Inflammatory macrophage (primary cell): ENCODE measurements at places on chromosomes 2 and 18.

- no peak for DNase-seq
These were observed 15.0 kb upstream of the ACVR1 start for GRCh38 chr2:157890969-157891642.

DNA sequence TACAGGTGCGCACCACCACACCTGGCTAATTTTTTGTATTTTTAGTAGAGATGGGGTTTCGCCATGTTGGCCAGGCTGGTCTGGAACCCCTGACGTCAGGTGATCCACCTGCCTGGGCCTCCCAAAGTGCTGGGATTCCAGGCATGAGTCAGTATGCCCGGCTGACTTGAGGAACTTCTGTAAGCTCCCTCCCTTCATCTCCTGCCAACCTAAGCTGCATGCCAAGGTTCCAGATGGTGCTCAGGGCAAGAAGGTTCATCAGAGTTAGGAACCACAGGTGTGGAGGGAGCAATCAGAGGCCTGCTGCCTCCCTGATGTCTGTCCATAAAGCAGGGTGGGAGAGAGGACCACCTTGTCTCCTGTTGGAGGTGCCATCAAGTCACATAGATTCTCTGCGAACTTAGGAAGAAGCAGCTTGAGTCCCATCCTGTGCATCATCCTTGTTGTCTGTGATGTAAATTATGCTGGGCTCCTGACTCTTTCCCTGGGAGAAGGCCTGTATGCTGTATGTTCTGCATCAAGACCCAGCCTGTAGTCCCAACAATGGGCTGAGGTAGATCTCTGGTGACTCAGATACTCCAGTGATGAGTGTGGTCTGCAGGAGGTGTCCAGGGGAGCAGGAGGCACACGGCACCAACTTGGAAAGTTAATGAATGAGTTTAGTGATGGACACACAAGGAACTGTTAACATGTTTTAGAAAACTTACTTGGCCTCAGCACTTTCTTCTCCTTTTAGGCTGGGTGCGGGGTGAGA lies 53.1 kb downstream of the TMEM17 start:
- no peak for DNase-seq

DNA sequence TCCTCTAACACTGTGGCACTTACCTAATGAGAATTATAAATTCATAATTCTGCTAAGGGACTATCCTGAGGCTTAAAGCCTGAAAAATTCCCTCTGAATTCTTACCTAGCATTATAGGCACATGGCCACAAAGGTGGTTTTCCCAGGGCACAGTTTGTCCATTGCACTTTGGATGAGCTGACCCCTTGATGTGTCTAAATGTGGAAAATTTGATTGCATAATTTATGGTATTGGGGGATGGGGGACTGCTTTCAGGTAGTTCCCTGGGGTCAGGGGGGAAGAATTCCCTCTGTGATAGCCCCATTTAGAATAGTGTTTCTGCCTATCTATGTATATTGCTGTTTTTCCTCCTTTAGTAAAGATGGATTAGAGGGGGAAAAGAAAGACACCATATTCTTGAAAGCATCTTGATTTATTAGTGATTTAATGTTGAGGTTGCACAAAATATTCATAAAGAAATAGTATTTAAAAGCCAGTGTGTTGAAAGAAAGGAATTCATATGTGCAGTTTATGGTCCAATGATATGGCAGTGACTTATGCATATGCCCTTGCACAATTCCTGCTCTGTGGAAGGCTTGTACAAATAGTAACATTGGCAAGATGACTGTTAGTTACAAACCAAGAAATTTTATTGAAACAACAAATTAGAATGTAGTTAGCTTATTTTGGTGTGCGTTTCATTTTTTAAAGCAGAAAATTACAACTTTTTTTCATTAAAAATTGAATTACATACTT lies 8.7 kb upstream of the HTR2B start:
- peak; percentile 10 for DNase-seq

DNA sequence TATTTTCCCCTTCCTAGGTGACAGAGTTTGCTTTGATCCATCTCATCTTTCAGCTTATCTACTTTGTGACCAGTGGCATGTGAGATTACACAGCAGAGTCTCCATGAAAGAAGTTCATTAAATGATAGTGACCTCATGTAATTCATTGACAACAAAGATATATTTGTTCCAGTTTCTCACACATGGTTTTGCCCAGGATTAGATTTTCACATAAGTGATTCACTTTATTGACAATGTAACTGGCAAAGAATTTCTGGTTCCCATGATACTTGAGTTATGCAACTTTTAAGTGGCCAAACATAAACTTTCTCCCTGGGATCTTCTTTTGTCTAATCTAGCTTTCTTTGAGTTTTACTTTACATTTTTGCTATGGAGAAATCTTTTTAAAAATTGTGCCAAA lies 50.0 kb downstream of the MC4R start:
- no peak for DNase-seq

- DNase-seq, result no peak
These were observed 281.1 kb upstream of the FN1 start for GRCh38 chr2:215716956-215717355.

DNA sequence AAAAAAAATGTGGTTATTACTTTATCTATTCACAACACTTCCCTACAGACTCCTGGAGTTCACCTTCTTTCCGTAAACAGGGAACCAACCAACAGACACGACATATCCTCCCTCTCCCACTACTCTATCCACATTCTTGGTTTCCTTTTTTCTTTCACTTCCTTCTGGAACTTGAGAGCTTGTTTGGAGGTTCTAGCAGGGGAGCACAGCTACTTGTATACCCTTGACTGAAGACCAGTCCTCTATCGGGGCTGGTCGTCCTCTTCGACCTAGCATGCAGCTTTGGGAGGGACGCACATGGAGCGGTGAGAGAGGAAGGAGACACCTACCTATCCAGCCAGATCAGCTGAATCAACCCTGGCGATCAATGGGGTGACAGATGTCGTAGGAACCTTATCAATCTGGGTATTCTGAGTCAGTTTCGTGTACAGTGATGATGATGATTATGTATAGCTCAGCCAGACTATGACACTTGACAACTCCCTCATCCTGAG lies 43.5 kb upstream of the MSH2 start:
- DNase-seq, result no peak

DNA sequence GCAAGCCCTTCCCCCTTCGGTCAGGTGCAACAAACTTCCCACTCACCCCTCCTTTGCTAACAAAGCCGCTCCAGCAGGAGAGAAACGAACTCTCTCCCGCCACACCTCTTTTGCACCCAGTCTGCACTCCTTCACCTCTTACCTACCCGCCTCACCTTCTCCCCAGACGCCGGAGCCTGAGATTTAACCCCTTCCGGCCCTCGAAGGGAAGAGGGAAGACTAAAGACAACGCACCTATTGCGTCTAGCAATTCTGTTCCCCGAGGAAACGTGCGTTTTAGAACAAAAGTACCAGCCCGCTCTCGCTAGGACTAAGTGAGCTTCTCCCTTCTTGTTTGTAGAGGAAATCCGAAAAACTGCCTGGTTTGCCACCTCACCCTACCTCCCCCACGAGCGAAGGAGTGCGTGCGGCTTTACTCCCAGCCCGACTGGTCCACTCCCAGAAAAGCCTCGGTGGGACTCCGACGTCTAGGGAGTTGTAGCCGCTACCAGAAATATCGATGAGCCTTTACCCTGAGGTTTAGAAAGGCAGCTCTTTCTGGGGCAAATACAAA lies 441 bp upstream of the PEX13 start:
- DNase-seq, result peak; percentile 63

- DNase-seq, result no peak
These were observed 84.0 kb downstream of the SKA1 start for GRCh38 chr18:50458796-50459195.

DNA sequence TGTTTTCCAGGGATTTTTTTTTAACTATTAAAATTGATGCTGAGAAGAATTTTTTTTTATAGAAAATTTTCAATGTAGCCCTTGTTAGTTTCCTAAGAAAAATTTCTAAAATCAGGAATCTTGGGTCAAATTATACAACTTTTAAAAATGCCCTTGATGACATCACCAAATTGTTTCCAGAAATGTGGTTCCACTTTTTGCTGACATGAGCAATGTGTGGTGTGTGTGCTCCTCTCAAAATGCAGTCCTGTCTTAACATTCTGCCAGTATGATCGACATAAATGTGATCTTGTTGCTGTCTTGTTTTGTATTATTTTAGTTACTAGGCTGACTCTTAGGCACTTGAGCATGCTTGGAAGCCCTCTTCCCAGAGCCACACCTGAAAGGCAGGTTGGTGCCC lies 89.7 kb upstream of the ST6GAL2 start:
- DNase-seq, result no peak

GRCh38 chr2:191363267-191363666 lies 118.1 kb downstream of the MYO1B start:
- no peak for DNase-seq

- DNase-seq, result no peak
These were observed 78.9 kb downstream of the GNAL start for GRCh38 chr18:11767935-11768334.

DNA sequence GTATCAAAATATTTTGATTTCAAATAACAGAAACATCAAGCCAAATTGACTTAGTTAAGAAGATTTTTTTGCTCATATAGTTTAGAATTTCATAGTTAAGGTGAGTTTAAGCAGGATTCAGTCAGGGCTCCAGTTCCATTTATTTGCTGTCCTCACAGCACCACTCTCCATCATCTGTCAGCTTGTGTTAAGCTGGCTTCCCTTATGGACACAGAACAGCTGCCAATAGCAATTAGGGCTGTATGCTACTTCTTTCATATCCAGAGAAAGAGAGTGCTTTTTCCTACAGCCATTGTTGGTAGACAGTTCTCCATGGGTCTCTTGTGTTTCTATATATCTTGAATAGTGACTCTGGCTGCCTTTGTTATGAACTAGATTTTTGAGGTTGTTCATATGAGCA lies 95.4 kb upstream of the CYP20A1 start:
- no peak for DNase-seq

DNA sequence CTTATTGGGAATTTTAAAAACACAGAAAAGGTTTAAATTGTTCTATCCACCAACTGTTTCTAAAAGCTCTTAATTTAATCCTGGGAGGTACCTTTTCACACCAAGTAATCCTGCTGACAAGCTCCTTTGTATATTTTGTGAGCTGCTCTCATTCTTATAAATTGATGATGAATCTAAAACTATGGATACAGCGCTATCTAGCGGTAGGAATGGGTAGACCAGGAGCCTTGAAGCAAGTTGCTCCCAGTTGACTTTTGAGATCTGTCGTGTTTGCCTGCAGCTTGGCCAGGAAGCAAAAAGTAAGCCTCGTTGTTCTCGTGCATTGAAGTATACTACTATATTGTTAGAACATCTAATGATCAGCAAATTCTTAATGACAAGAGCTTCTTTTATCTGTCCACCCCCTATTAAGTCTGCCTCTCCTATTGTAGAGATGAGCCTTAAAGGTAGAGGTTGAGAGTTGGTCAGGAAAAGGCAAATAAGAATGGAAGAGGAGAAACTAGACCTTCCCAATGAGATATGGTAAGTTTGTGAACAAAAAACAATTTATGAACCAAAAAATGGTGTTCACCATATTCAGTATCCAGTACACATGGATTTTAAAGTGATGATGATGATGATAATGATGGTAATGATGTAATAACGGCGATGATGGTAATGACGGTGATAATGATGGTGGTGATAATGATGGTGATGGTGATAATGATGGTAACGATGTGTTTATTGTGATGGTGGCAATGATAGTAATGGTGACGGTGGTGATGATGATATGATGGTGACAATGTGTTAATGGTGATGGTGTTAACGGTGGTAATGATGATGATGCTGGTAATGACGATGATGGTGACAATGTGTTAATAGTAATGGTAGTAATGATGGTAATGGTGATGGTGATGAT lies 212.1 kb upstream of the NCKAP5 start:
- peak; percentile 22 for DNase-seq

GRCh38 chr2:68653538-68653982 lies 10.2 kb downstream of the PROKR1 start:
- no peak for DNase-seq

GRCh38 chr2:21194858-21195271 lies 71.1 kb downstream of the TDRD15 start:
- DNase-seq, result no peak

DNA sequence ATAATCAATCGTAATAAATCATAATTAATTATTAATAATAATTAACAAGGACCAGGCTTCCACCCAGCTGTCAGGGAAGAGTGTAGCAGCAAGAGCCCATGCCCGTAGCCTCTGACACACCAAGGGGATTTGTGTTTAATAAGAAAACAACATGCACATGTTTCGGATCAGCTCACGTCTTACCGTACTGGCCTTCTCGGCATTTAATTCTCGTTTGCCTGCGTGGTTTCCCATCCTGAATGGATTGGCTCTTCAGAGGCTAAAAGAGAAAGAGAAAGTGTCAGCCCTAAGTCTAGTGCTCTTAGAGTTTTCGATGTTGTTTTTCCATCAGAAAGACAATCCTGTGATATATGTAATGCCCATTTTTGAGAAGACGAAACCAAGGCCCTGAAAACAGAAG lies 27.6 kb downstream of the MBP start:
- no peak for DNase-seq

GRCh38 chr18:55206927-55207326 lies 247.7 kb upstream of the CCDC68 start:
- DNase-seq, result no peak

GRCh38 chr2:233270366-233270765 lies 18.9 kb downstream of the ATG16L1 start:
- no peak for DNase-seq

GRCh38 chr2:144454466-144455287 lies 65.2 kb downstream of the ZEB2 start:
- no peak for DNase-seq

GRCh38 chr2:64987001-64987955 lies 1.9 kb upstream of the SLC1A4 start:
- no peak for DNase-seq

DNA sequence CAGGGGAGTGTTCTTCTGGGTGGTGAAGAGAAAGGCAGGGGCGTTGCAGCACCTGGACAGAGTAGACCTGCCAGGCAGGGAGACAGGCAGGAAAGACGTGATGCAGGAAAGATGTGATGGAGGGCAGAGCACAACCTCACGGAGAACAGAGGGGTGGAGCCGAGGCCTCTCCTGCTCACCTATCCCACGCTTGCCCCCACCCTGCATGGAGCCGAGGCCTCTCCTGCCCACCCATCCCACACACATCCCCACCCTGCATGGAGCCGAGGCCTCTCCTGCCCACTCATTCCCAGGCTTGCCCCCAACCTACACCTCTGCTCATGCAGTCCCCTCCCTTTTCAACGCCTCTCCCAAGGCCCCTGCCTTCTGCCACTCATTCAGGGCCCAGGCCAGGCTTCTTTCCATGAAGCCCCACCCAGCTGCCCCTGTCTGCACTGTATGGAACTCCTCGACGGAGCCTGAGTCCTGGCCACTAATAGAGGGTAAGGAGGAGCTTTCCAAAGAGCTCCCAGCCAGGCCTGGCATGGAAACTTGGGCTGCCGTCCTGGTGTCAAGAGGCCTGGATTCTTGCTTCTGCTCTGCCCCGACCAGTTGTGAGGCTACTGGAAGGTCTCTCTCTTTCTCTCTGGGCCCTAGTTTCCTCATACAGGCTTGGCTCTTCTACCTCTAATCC lies 32.0 kb upstream of the LOXHD1 start:
- no peak for DNase-seq

DNA sequence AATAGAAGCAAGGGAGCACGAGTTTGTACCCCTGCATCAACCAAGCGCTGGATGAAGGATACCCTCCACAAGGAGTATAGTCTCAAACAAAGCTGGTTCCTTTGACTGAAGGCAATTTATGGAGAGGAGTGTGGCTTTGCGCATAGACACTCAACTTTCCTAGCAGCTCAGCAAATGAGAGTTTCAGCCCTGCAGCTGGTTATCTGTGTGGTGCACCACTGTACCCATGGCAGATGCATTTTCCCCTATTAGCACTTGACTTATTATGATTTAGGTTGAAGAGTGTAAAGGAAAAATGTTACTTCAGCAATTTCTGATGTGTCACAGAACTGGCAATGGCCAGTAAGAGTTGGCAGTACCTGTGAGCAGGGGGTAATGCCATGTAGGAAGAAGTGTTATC lies 440.1 kb upstream of the LINC00305 start:
- no peak for DNase-seq
